Stimulated activated CD8-positive, alpha-beta memory T cell treated with anti-CD3 and anti-CD28 coated beads, Interleukin-7, amount 100 ng/mL, for 1 hour (primary cell): ENCODE measurements at places on chromosomes 5 and 9.

- DNase-seq = no peak
Observed at GRCh38 chr5:176144508-176144907, 93.7 kb upstream of the SIMC1 start.

- no peak for DNase-seq
Observed at GRCh38 chr5:124365361-124365801, 381.1 kb downstream of the ZNF608 start.

- no peak for DNase-seq
Observed at GRCh38 chr5:55364537-55365055, 56.8 kb downstream of the MTREX start.

- no peak for DNase-seq
Observed at GRCh38 chr5:124669956-124670721, 76.3 kb downstream of the ZNF608 start.

DNA sequence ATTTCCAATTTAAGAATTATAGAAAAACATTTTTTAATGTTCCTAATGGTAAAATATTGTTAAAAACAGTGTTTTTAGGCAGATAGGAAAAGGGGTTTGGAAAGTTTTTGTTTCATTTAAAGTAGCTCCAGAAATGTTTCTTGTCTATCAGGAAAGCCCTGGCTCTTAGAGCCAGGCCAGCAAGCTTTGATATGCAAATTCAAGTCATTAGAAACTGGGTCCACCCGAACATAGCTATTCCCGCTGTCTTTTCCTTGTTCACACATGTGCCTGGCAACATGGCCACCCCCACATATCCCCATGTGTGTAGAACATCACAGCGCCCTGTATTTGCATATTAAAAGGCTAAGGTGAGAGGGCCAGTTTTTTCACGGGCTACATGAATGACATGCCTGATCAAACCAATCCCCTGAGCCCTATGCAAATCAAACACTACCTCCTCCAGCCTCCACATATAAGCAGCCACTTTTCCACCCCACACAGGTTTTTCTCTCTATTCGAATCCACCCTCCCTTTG is 925.3 kb upstream of the CDH10 start:
- DNase-seq = no peak

DNA sequence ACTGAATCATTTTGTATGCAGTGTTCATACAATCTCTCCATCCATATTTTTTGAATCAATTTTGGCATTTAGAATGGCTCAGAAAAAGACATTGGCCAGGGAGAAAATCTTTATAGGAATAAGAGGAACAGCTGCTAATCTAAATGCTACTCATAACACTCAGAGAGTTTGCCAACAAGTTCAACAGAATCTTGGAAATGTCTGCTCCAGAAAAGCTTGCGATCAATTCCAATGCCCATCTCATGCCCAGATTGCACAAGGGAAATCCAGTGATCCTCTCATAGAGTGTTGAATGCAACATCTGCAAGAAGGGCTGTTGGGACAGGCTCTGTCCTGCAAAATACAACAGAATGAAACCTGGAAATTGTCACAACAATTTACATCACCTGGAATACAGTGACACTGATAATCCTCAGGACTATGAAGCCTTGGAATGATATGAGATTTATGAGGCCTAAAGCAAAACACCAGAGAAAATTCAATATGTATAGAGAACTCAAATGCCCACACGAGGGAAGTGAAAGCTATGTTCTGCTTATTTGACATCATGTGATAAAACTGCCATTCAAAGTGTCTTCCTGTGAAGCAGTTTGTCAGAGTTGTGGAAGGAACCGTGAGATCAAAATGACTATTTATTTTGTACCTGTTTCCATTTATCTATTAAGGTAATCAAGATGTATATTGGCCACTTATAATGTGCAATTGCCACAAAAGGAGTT is 190.1 kb downstream of the PARP8 start:
- no peak for DNase-seq

DNA sequence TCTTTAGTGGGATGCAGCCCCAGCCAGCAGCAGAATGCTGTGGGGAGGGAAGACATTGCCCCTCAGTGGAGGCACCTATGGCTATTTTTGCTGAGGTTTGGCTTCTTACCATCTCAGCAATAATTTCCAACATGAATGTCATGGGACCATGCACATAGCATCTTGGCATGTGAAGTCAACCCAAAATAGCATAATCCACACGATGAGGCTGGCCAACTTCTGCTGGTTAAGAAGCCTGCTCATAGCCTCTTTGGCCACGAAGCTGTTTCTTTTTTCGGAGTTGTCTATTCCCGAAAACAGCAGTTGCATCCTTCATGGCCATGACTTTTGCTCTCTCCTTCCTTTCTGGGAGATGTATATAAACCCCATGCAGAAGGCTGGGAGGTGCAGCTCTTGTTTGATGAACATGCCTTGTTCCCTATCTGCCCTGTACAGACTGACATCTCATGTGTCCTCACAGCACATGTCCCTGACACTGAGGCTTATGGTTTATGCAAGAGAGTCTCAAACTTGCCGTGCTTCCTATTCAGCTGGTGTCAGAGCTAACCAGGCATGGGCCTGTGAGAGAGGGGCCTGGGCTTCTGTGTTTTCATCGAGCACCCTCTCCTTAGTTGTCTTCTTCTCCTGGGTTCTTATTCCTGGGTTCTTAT is 45.3 kb downstream of the SYK start:
- no peak for DNase-seq

DNA sequence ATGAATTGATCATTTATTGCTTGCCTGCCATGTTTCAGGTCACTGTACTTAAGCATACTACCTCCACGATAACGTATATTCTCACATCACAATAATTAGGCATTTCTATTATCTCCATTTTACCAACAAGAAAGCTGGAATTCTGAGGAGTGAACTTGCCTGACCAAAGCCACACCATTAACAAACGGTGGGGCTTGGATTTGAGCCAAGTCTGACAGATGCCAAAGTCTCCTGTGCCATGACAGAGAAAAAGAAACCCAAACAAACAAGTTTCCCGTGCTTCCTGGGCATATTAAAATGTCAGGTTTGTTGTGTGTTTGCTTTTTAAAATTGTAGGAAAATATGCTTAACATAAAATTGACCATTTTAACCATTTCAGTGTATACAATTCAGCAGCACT is 40.8 kb upstream of the KCNV2 start:
- no peak for DNase-seq

GRCh38 chr9:98255061-98255577 is 330 bp downstream of the TBC1D2 start:
- no peak for DNase-seq

- no peak for DNase-seq
Observed at GRCh38 chr9:106487266-106487665, 375.7 kb upstream of the ZNF462 start.

DNA sequence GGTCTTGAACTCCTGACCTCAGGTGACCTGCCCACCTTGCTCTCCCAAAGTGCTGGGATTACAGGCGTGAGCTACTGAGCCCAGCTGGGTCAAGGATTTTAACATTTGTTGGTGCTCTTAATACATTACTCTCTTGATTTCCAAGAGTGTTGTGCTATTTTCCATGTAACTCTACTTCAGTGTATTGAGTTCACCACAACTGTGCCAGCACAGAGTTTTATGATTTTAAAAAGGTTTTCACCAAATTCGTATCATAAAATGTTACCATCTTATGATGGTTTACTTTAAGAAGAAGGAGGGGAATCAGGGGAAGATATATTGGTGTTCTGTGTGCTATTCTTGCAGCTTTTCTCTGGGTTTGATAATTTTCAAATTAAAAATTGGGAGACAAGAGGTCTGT is 6.6 kb upstream of the ADGRD2 start:
- no peak for DNase-seq

GRCh38 chr9:33923079-33923478 is 106.1 kb downstream of the UBE2R2 start:
- DNase-seq = no peak

DNA sequence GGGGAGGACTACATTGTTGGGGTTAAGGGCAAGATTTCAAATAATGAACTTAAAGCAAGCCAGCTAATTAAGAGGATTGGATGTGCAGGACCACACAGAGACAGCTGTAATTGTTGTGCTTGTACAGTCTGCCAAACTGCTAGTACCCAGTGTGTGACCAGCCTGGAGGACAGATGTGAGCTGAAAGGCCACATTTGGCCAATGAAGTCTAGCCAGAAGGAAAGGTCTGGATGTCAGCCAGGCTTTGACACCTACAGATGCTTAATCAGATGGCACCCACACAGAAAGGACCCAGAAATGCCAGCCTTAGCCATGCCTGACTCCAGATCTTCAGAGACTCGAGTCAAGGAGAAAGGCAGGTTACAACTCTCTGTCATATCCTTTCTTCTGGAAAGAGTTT is 491.1 kb downstream of the KIF4B start:
- DNase-seq = no peak

GRCh38 chr5:9339206-9339818 is 206.6 kb downstream of the SEMA5A start:
- DNase-seq = no peak

- no peak for DNase-seq
Observed at GRCh38 chr5:139686706-139687441, 38.7 kb downstream of the CXXC5 start.

DNA sequence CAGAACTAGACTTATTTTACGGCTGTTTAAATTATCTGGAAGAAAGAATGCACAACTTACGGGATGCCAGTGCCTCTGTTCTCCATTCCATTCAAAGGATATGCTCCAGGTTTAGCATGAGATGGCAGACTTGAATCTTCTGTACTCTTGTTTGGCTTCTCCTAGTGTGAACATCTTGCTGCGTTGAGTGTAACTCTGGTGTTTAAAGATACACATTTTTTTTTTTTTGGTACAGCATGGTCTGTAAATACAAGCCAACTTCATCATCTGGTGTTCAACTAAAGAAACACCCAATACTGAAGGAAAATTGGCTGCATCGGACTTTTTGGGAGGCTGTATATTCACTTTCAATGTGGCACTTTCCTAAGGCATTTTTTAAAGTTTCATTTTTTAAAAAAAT is 7.4 kb upstream of the MIER3 start:
- no peak for DNase-seq

- DNase-seq = no peak
Observed at GRCh38 chr9:132488626-132489025, 78.6 kb downstream of the CFAP77 start.

DNA sequence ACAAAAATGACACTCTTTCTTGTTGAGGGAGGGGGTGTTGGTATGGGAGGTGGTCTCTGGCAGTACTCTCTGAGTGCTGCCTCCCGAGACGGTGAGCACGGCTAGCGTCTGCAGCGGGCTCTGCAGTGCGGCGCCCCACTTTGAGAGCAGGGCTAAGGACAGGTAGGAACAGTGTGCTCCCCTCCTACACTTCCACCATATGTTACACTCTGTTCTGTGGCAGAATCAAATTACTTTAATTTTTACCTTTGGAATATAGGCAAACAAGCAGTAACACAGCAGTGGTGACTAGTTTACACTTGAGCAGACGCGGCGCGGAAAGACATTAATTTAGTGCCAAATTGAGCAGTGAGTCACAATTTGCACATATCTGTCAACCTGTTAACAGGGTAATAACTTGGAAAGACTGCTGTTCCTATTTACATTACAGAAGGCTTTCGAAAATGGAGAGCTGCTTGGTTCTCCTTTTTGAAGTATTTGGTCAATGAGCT is 136.3 kb downstream of the MED27 start:
- no peak for DNase-seq

- no peak for DNase-seq
Observed at GRCh38 chr5:142143878-142144277, 35.3 kb downstream of the NDFIP1 start.

DNA sequence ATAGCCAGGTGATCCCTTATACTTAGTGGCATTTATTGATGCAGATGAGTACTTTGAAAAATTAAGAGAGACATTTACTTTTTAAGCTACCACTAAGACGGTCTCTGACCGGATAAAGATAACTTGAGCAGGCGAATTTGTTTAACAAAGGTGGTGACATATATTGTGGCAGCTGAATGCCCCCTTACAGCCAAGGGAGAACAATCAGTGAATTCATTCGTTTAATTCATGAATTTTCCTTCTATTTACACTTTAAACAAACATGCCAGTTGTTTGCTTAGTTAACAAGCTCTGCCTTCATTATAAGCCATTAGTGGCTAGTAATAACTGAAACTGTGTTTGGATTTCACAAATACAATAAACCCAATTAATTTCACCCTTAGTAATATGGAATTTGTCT is 187.1 kb downstream of the AOPEP start:
- no peak for DNase-seq

DNA sequence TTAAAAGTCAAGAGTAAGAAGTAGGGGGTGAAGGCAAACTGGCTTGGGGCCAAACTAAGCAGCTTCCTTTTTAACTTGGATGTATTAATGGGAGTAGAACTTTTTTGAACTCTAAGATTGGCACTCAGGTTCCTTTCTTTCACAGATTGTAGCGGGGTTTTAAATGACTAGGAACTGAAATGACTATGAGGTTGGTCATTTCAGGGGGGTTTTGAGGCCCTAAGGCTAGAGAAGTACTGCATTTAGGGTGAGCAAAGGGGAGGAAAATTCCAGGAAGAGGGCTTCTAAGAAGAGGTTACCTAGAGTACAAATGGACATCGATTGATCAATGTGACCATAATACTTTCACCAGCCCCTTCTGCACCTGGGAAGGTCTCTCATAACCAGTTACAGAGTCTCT is 381.8 kb downstream of the MLLT3 start:
- no peak for DNase-seq

- DNase-seq = no peak
Observed at GRCh38 chr5:109857405-109858031, 167.8 kb downstream of the MAN2A1 start.

DNA sequence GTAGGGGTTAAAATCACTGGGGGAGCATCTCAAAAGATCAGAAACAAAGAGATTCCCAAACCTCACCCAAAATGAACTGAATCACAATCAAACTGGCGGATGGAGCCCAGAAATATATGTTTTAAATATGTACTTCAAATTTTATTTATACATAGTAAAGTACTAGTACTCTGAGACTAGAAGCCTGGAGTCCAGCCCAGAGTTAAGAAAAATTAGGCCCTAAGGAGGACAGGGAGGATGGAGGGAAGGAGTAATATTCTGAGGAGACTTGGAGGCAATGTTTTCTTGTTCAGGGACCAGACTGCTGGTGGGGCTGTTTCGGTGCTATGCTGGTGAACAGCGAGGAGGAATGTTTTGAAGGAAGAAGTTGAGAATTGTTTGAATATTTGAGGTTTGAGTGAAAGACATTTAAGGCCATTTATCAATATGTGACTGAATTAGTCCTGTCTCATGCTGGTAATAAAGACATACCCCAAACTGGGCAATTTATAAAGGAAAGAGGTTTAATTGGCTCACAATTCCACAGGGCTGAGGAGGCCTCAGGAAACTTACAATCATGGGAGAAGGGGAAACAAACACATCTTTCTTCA is 552.4 kb upstream of the DAB2 start:
- DNase-seq = no peak

GRCh38 chr9:111386386-111386785 is 56.4 kb upstream of the OR2K2 start:
- no peak for DNase-seq

GRCh38 chr5:113902917-113903660 is 389.6 kb downstream of the YTHDC2 start:
- no peak for DNase-seq

GRCh38 chr5:17316970-17317459 is 99.6 kb downstream of the BASP1 start:
- DNase-seq = no peak

- no peak for DNase-seq
Observed at GRCh38 chr5:89445106-89445745, 562.2 kb upstream of the MEF2C start.

GRCh38 chr5:128965011-128965637 is at the start of gene SLC27A6:
Gene SLC27A6, plus strand, starts transcription at chr5:128965488. Its CDS starts 650 bp downstream, at chr5:128966138.
- no peak for DNase-seq

- no peak for DNase-seq
Observed at GRCh38 chr5:10085185-10085584, 164.5 kb downstream of the ATPSCKMT start.

- no peak for DNase-seq
Observed at GRCh38 chr9:4969130-4969529, 15.9 kb upstream of the JAK2 start.
